ENCODE measurements at places on chromosomes 6 and 20. TPM values are rescaled to one million over a fixed set of nuclear protein-coding genes. Genes with fewer than 3 reads are reported as not detected.

Gene RSPH4A
- 5.6 TPM for total RNA-seq

Gene CEBPB
- 326 TPM for total RNA-seq

Gene NOTCH4
- total RNA-seq: 63.6 TPM

Gene FOXF2
- 13.2 TPM for total RNA-seq

Gene BPI
- total RNA-seq: 0.44 TPM

Gene ZFP57
- total RNA-seq: not detected

Gene SLC22A23
- 27.8 TPM for total RNA-seq

Gene PKHD1
- total RNA-seq: 0.09 TPM

Gene SOX4
- total RNA-seq: 19.6 TPM

Gene DYNLT2
- 1.6 TPM for total RNA-seq

Gene ME1
- 12.9 TPM for total RNA-seq

Gene SPAG4
- total RNA-seq: 4.2 TPM

Gene ABHD12
- total RNA-seq: 49.7 TPM

Gene NOL4L
- 14.3 TPM for total RNA-seq
